ENCODE measurements at places on chromosomes 1 and 21.

GRCh38 chr1:243316366-243316989 is 60.6 kb downstream of the SDCCAG8 start:
- DNase-seq = no peak

DNA sequence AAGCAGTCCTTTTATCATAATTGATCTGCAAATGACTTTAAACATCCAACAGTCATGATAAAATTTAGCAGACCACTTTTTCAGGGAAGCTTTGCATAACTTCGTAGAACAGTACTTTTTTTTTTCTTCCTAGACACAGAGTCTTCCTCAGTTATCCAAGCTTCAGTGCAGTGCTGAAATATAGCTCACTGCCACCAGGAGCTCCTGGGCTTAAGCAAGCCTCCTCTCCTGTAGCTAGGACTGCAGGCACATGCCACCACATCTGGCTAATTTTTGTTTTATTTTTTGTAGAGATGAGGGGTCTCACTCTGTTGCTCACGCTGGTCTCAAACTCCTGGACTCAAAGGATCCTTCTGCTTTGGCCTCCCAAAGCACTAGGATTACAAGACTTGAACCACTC is 3.8 kb downstream of the F13B start:
- DNase-seq = no peak

DNA sequence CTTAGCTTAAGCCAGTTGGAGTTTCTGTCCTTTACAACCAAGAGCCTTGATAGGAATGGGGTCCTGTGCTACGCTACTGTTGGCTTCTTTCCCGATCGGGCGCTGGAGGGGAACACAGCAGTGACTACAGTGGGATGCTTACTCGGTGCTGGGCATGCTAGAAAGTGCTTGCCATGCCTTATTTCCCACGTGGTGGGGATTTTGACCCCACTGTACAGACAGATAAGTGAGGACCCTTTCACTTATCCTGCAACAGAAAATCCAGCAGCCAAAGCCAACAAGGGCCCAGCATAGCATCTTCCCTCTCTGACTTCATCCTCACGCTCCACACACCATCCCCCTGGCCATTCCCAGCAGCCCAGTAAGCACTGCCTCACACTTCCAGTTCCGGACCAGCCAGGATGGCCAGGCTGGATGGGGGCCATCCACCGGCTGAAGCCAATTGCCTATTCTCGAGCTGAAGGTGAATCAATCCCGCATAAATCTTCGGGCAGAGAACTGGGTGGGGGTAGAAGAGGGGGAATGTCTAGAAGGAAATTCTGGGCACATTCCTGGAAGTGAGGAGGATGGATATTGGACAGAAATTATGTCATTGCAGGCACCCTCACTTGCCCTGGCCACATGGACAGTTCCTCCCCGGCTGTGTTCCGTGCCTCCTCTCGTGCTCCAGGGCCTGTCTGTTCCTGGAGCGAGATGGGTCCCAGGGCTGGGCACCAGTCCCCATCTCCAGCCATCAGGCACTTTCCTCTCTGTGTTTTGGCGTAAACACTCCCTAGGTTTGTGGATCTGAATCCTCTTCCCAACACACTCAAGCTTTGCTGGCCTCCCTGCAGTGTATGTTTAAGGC is 2.0 kb upstream of the ABCG1 start:
- DNase-seq = no peak

GRCh38 chr1:198934901-198935305 is 296.1 kb downstream of the PTPRC start:
- peak; percentile 76 for DNase-seq

DNA sequence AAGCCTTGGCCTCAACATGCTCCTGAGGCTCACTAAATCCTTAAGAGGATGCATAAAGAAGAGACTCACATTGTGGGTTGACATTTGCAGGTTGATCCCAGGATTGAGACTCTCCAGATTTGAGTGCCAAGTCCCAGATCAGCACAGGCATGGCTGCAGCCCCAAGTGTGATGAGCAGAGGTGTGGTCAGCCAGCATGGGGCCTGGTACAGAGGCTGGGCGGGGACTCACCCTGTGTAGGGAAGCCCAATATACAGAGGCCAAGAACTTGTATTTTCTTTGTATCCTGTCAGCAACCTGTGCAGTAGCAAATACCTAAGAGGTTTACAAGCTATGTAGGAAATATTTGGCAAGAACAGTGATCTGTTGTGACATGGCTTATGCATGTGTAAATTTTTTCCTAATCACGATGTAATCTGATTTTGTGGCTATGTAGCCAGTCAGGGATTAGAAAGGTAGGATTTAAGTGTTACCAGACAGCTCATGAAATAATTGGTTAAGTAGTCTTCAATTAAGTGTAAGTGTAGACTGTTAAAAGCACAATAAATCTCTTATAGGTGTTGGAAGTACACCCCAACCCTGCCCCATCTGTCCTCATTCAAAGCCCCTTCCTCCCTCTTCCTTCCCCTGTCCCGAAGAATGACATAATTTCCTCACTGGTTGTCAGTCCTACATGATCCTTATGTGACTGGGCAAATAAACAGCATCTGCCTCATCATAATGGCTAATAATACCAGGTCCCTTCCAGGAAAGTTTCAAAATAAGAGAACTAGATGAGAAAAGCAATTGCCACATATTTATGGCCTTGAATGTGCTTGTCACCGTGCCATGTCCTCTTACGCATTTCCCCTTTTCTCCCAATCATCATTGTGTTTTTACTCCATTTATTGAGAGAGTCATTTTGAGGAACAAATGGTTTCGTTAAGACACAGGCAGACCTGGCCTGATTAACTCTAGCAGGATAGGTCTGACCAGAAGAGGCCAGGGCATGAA is 120.9 kb downstream of the HLX start:
- DNase-seq = no peak

- no peak for DNase-seq
Observed at GRCh38 chr1:236862615-236863211, 67.6 kb downstream of the MTR start.

DNA sequence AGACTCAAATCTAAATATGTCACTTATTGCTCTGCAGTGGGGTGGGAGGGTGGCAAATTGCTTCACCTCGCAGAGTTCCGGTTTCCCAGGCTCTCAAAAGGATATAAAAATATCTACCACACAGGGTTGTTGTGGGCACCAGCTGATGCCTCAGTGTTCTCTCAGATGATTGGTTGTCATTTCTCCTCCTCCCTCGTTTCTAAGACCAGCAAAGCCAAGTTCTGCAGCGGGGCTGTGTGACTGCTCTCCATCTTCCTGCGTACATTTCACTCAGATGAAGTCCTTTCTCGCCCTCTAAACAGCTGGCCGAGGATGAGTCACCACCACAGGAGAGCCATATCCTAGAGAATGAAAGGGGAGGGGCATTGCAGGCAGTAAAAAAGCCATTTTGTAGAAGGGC is 35.0 kb upstream of the VWA5B1 start:
- no peak for DNase-seq

- DNase-seq = peak; percentile 52
Observed at GRCh38 chr1:214328770-214329469, 48.0 kb downstream of the SMYD2 start.

GRCh38 chr21:23316190-23316589 is 2291.1 kb downstream of the MRPL39 start:
- no peak for DNase-seq

- peak; percentile 58 for DNase-seq
Observed at GRCh38 chr1:178330153-178330552, 166.6 kb downstream of the CLEC20A start.

DNA sequence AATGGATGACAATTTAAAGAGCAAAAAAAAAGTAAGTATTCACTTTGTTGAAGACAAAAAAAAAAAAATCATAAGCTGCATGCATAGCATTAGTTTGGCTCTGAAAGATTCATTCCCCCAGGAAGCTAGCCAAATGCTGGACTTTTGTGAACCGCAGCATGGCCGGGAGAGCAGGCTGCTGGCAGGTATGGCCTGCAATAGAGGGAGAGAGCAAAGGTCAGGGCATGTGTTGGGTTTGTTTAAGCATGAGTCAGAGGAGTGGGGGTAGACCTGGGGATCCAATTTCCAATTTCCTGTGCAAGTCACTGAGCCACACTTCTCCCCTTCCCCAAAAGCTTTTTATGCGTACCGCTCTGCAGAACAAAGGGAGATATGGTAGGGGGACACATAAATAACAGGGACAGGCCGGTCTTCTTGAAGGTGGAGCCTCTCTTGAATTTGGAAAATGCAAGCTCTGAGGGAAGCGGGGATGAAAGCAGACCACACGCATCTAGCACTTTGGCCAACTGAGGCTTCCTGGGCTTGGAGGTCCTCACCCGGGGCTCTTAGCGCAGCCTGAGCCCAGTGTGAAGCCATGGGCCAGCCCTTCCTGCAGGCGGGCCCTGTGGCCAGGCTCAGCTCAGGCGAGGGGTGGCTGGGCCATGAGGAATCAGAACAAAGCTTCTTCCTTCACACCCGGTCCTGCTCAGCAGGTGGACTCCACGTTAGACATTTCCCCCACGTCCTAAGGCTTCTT is 171.1 kb downstream of the TOMM20 start:
- DNase-seq = no peak

- no peak for DNase-seq
Observed at GRCh38 chr1:56532350-56532683, 47.0 kb downstream of the PLPP3 start.

DNA sequence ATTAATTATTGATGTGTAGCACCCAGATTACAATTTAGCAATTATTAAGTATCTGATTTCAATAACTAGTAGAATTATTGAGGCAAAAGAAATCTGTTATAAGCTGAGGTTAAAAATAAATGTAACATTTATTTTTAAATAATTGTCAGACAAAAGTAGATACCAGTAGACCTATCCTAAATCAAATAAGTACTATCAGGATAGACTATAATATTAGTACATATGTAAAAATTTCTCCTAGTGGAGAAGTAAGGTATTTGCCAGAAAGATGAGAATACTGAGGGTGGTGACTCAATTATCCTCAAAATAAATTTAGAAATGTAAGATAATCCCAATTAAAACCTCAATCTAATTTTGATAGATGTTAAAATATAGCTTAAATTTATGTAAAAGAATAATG is 377.8 kb upstream of the CHRM3 start:
- DNase-seq = no peak

DNA sequence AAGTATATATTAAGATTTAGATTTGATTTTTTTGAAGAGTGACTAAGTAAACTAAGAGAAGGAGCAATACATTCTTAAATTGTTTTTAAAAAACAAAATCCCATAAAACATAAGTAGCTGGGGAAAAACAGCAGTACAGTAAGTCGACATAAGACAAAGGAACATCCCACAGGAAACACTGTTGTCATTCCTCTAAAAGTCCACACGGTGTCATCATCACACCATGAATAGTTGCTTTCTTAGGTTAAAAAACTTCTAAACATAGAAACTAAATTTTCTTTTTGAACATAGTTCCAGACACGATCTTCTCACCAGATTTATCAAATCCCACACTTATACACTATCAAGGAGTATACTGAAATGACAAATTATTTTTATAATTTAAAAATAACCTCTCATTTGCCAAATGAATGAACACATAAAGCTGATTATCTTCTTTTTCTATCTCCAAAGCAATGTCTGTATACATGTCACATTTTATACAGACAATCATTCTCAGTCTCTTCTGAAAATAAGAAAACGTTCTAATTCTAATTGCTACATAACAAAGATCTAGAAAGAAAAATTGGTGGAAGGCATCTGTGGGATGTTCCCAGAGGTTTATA is 15.8 kb downstream of the ODF2L start:
- DNase-seq = no peak

DNA sequence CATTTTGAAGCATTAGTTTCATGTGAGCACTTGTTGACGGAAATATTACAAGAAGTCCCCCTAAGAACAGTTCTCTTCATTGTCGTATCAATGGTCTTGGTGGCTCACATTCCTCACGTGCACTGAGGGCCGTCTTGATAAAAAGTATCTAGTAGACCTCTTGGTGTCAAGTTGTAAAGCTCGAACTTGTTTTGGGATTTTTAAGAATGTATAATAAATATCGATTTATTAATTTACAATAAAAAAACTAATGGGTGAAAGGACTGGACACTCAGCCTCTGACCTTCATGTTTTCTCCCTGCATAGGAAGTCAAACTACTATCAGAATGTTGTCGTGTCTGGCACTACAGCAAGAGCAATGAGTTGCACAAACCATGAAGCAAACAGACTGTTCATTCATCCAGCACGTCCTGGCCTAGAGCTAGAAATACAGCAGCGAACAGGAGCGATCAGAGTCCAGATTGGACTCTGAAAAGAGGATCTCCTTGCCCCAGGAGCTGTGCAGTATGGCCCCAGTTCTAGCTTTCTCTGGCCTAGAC is 319.2 kb downstream of the SMYD3 start:
- no peak for DNase-seq

DNA sequence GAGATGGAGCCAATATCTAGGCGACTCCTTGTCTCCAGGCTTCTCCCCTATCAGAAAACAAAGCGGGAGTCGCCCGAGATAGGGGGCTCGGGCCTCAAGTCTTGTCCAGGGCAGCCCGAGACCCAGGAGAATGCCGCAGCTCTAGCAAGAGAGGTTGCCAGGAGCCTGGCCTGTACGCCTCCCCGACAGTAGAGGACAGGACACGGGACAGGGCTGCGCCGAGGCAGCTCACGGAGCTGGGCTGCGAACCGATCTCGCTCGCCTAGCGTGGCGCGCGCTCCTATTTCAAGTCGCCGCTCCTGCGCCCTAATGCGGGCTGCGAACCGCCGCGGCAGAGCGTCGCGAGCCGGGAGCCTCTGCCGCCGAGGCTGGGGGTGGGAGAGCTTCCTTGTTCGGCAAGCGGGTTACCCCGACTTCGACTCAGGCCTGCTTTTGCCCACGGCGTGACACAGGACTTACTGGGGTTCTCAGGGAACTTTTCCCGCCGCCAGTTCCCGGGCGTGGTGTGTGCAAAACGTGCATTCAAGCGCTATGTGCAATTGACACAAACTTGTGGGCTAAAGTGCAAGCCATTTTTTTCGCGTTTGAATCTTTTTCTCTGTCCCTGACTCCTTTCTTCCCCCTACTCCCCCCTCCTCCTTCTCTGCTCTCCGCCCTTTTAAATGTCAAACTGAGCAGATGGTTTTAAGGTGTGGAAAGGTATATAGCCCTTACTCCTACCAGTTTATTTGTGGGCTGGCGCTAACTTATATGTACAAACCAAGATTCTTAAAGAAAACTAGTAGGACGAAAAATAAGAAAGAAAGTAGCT is 2.4 kb upstream of the PROX1 start:
- no peak for DNase-seq

DNA sequence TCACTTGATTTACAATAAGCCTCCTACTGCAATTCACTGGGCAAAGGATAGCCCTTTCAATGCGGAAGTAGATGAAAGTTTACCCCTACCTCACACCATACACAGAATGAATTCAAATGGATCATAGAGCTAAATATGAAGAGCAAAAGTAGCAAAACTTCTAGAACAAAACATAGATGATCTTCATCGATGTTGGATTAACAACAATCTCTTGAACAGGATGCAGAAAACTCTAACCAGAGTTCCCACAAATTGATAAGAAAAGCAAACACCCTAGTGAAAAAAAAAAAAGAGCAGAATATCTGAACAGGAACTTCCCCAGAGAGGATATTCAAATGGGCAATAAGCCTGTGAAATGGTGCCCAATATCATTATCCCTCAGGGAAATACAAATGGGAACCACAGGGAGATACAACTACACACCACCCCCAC is 1.9 kb upstream of the UBASH3A start:
- no peak for DNase-seq

GRCh38 chr21:25330266-25330665 is 277.0 kb downstream of the MRPL39 start:
- DNase-seq = no peak

- no peak for DNase-seq
Observed at GRCh38 chr1:118661769-118662320, 326.3 kb downstream of the TBX15 start.
